PC-3 (cell line): ENCODE measurements at places on chromosomes 2 and 18. TPM values are rescaled to one million over a fixed set of nuclear protein-coding genes. Genes with fewer than 3 reads are reported as not detected.
A peak's percentile ranks its signal among the peaks of the same experiment; 100 is the strongest.

Gene FKBP1B
- 2.1 and 2.7 TPM in 2 replicates for total RNA-seq

Gene MRO
- total RNA-seq = 0.55 TPM in 1 of 2 replicates, not detected in the other

Gene EFEMP1
- 52.0 and 59.6 TPM in 2 replicates for total RNA-seq

Gene CFAP210
- total RNA-seq = not detected in 2 replicates

Gene LCLAT1
- 19.5 and 22.0 TPM in 2 replicates for total RNA-seq

Gene ANKRD29
- total RNA-seq = 31.0 and 31.4 TPM in 2 replicates

Gene TMEM127
- total RNA-seq = 31.9 and 33.9 TPM in 2 replicates

Gene GPR45
- total RNA-seq = not detected in 2 replicates

Gene HOXD3
- 3.0 and 4.4 TPM in 2 replicates for total RNA-seq

Gene TFCP2L1
- 2.4 and 3.5 TPM in 2 replicates for total RNA-seq

- DNase-seq = peak; percentile 30
- H3K36me3 ChIP-seq = no peaks in the 10 kb centered on the region
- H3K27ac ChIP-seq = peak within 1 kb of the TSS; percentile 98
Observed at GRCh38 chr2:142877216-142877838, at the start of gene KYNU. TSS of gene KYNU (plus strand) at chr2:142877664. CDS start at chr2:142885368, 7,704 bp downstream.

DNA sequence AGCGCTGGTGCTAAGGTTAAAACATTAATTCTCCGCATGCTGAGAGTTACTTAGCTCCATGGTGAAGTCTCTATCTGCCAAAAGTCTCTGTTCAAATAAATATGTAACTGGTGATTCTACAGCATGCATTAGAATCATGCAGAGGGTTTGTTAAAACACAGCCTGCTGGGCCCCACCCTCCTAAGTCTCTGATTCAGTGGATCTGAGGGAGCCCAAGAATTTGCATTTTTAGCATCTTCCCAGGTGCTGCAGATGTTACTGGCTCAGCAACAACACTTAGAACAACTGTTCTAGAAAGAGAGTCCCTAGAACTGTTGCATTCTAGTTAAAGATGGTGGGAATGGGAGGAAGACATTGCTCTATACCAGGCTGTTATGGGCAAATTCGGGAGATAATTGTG lies 73.4 kb downstream of the DPP10 start:
- no peaks in the 10 kb centered on the region for H3K27me3 ChIP-seq
- no peak overlapping the region for H3K4me3 ChIP-seq
- no peak for DNase-seq
- no peak overlapping the region for H3K27ac ChIP-seq

- DNase-seq = no peak
- no peak overlapping the region for H3K27ac ChIP-seq
- no peaks in the 10 kb centered on the region for H3K36me3 ChIP-seq
Observed at GRCh38 chr2:48991415-48992131, 162.7 kb downstream of the FSHR start.

DNA sequence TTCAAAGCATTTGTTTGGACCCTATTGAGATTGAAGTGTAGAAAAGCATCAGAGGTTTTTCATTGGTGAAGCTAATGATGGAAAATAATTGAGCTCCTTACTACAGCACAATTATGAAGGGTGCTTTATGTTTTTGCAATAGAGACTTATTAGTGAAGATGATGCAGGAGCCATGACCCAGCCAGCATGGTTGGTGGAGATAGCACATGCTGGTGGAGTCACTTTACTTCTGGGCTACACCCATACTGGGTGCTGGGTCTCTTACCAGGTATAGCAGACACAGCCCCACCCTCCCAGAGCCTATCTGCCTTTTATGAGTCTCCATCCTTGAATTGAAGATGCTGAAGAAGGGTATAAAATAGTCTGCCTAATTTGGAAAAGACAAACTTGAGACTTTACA lies 3.6 kb downstream of the ACP1 start:
- H3K27ac ChIP-seq = no peak overlapping the region
- H3K27me3 ChIP-seq = no peaks in the 10 kb centered on the region
- peaks cover 19% of the 10 kb centered on the region; the same call in 1 of the 2 replicates for H3K36me3 ChIP-seq
- no peak overlapping the region for H3K4me3 ChIP-seq
- H3K4me1 ChIP-seq = peaks cover 14% of the 10 kb centered on the region

- DNase-seq = no peak
- H3K4me3 ChIP-seq = no peak overlapping the region
- H3K36me3 ChIP-seq = no peaks in the 10 kb centered on the region
- no peaks in the 10 kb centered on the region for H3K4me1 ChIP-seq
- H3K27me3 ChIP-seq = no peaks in the 10 kb centered on the region
Observed at GRCh38 chr18:55422456-55423180, 165.4 kb downstream of the TCF4 start.

DNA sequence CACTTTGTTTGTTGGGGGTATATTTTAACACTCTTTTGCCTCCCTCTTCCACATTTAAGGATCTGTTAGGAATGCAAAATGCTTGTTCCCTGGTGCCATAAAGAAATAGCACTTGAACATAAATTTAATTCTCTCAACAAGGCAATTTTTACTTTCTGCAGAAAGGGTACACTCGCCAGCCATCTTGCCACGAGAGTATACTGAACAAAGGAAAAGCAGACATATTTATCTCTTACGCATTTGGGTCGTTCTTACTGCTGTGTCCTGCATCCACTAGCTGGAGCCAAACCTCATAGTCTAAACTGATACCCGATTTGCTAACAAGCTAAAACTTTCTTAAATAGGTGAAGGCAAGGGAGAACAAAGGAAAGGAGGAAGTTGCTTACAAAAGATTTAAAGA lies 129.5 kb downstream of the B3GNT2 start:
- H3K4me3 ChIP-seq = no peak overlapping the region
- no peaks in the 10 kb centered on the region for H3K36me3 ChIP-seq
- no peak for DNase-seq
- no peaks in the 10 kb centered on the region for H3K4me1 ChIP-seq

DNA sequence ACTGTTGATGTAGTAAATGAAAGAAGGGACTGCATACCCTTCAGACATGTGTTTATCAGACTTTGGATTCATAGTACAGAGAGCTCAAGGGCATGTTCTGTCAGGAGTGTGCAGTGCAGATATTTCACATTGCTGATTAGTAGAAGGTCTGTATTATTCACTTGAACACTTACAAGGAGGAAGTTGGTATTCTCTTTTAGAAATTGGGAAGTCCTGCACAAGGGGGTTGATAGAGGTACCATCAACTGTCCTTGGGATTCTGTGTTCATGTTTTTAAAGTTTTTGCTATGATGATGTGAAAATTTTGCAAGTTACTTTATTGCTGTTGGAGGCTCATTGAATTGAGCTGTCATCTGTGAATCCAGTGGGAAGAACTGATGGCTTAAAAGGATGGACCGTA lies 6.7 kb downstream of the PSMD1 start:
- DNase-seq = no peak
- H3K27ac ChIP-seq = no peak overlapping the region
- no peak overlapping the region for H3K4me3 ChIP-seq
- H3K27me3 ChIP-seq = no peaks in the 10 kb centered on the region
- peaks cover 29% of the 10 kb centered on the region for H3K4me1 ChIP-seq
- H3K36me3 ChIP-seq = peaks cover 65% of the 10 kb centered on the region

DNA sequence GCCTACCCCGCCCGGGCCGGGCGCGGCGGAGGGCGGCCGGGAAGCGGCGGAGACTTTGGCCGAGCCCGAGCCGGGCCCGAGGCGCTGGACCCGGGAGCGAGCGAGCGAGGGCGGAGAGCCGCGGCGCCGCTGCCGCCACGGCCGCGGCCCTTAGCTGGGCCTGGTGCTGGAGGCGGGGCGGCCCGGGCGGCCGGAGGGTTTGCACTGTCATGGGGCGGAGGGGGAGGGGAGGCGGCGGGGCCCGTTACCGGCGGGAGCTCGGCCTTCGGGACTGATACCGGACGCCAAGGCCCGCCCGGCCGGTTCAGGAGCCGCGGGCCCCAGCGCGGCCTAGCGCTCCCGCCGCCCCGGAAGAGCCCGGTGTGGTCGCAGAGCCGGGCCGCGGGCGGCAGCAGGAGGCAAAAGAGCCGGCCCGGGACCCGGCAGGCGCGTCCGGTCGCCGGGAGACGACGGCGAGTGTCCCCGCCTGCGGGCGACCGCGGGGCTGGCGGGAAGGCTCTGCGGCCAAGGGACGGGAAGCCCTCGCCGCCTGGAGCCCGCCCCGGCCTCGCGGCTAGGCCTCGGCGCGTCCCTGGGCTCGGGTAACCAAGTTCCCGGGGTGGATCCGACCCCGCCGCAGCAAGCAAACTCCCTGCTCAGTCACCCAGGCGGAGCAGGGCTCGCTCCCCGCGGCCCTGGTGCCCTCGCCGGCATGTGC lies 697 bp downstream of the KCMF1 start:
- H3K4me1 ChIP-seq = peaks cover 27% of the 10 kb centered on the region; the same call in 1 of the 2 replicates
- peak; percentile 33 for DNase-seq
- H3K27ac ChIP-seq = peak overlapping the region; percentile 75
- H3K36me3 ChIP-seq = no peaks in the 10 kb centered on the region; the same call in 1 of the 2 replicates

DNA sequence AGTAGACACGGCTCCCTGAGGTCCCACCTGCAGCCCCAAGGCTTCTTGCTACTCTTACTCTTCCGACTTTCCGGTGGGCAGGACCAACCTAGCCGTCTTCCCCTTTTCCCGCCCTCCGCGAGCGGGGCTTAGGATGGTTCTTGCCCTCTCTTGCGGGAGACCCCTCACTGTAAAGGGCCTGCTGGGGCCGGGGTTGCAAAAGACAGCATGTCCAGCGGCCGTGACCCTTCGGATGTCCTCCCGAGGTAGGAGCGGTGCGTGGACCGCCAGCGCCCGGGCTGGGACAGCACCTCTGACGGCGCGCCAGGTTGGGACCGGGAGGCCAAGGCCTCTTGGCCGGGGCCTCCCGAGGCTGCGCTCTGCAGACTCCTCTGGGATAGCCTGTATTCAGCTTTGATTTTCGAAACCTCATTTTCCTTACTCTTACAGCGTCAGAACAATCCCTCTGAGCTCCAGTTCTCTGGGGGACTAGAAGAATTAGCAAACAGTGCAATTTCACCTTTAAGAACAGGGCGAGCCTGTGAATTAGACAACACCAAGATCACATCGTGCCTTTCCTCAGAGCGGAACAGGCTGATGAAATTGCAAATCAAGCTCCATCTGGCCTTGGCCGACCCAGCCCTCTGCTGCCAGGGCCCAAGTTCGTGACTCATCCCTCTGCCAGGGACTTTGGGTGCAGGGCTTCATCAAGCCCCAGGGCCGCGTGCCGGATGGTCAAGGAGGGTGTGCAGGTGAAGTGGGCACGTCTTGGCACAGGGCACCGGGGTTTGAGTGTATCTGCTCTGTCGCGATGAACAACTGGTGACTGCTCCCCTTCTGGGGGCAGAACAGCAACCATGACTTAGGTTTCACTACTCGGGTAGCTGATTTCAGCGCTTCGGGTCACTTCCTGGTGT lies 777 bp downstream of the MOCOS start:
- H3K27me3 ChIP-seq = no peaks in the 10 kb centered on the region
- DNase-seq = peak; percentile 48
- peak overlapping the region; percentile 84 for H3K4me3 ChIP-seq
- H3K27ac ChIP-seq = peak overlapping the region; percentile 46
- no peaks in the 10 kb centered on the region for H3K36me3 ChIP-seq
- H3K4me1 ChIP-seq = peaks cover 11% of the 10 kb centered on the region

- H3K27me3 ChIP-seq = no peaks in the 10 kb centered on the region
- H3K4me3 ChIP-seq = no peak overlapping the region
- H3K4me1 ChIP-seq = peaks cover 18% of the 10 kb centered on the region
- no peak overlapping the region for H3K27ac ChIP-seq
- peaks cover 8% of the 10 kb centered on the region; the same call in 1 of the 2 replicates for H3K36me3 ChIP-seq
Observed at GRCh38 chr2:200353120-200353519, 46.6 kb downstream of the SPATS2L start.

DNA sequence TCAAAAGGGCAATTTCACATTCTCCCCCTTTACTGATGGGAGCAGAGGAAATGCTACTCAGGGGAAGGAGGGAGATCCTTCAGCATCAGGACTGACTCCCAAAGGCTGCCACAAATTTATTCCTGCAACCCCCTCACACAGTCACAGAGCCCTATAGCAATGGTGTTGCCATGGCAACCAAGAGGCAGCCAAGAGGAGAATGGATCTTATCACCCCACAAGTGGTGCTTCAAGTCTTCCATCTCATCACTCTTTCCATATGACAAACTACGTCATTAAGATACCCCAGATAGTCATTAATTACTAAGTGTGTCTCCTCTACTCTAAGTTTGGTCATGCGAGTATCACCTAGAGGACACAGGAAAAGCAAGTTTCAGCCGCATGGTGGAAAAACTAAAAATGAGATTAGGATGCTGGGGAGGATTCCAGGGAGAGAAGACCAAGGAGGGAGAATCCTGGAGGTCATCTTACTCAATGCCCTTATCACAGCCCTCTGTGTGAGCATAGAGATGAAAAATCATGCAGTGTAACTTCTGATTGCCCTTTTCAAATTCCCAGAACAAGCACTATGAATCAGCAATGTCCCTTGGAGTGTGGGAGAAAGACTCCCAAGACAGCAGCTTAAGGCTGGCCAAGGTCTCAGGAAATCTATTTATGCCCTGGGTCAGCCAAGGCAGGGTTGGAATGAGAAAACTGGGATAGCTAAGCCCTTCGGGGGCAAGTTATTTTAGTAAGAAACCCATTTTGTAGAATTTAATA lies 885.7 kb upstream of the KLHL29 start:
- DNase-seq = no peak
- no peaks in the 10 kb centered on the region for H3K36me3 ChIP-seq
- H3K4me1 ChIP-seq = no peaks in the 10 kb centered on the region
- no peak overlapping the region for H3K27ac ChIP-seq

- H3K27ac ChIP-seq = no peak overlapping the region
- H3K36me3 ChIP-seq = no peaks in the 10 kb centered on the region
- peaks cover 18% of the 10 kb centered on the region for H3K4me1 ChIP-seq
- no peak for DNase-seq
- no peak overlapping the region for H3K4me3 ChIP-seq
Observed at GRCh38 chr2:200796561-200796960, 15.1 kb upstream of the BZW1 start.
